ENCODE measurements at places on chromosomes 1 and 21.

- DNase-seq = no peak
Measured at GRCh38 chr1:234143681-234144080, 229.6 kb upstream of the COA6 start.

GRCh38 chr1:216846339-216846738 lies 123.1 kb upstream of the ESRRG start:
- DNase-seq = no peak

DNA sequence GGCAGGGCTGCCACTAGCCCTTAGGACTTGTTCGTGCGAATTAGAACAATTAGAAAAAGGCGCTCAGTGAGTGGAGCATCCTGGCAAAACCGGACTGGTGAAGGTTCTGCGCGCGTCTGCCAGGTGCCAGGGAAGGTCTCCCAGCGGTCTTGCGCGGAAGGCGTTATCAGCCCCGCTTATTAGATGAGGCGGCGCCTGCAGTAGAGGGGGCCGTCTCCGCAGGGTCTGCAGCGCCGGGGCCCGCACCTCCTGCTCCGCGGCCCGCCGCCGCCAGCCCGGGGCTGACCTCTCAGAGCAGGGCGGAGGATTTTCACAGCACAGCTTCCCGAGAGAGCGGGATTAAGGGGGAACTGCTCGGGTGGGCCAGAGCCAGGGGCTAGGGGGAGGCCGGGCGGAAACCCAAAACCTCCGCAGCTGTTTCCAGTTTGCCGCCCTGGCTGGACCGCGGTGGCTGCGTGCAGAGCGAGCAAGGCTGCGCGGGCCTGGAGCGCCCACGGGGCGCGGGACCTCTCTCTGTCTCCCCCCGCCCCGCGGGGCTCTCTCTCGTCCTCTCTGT lies 155.2 kb downstream of the FOXD2 start:
- peak; percentile 75 for DNase-seq

DNA sequence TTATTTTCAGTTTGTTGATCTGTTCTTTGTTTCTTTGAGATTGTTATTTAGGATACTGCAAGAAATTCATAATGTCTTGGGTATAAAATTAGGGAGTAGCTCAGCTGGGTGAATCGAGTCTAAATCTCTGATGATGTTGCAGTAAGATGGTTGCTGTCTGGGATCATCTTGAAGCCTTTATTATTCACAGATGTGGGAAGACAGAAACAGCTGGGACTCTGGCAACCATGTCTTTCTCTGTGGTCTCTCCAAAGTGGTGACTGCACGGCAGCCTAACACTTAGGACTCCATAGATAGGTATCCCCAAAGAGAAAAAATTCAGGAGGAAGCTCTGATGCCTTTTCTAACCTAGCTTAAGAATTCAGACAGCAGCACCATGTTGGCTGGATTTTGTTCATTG lies 52.7 kb downstream of the RAP1A start:
- no peak for DNase-seq

GRCh38 chr1:182259229-182259872 lies 132.2 kb downstream of the GLUL start:
- DNase-seq = no peak

- no peak for DNase-seq
Measured at GRCh38 chr21:45132841-45133573, 58.6 kb downstream of the ADARB1 start.

- no peak for DNase-seq
Measured at GRCh38 chr1:43107664-43108063, 64.4 kb downstream of the EBNA1BP2 start.

- DNase-seq = no peak
Measured at GRCh38 chr21:28332796-28333195, 659.9 kb downstream of the LTN1 start.

GRCh38 chr1:3024588-3024987 lies 3.3 kb downstream of the ACTRT2 start:
- DNase-seq = no peak

GRCh38 chr1:32394890-32395432 lies 720 bp upstream of the BSDC1 start:
- no peak for DNase-seq

- no peak for DNase-seq
Measured at GRCh38 chr21:28317177-28317950, 675.3 kb downstream of the LTN1 start.

GRCh38 chr1:148289647-148290046 lies 137.6 kb upstream of the NBPF11 start:
- DNase-seq = no peak

GRCh38 chr1:18491168-18491567 lies 10.4 kb downstream of the KLHDC7A start:
- no peak for DNase-seq

DNA sequence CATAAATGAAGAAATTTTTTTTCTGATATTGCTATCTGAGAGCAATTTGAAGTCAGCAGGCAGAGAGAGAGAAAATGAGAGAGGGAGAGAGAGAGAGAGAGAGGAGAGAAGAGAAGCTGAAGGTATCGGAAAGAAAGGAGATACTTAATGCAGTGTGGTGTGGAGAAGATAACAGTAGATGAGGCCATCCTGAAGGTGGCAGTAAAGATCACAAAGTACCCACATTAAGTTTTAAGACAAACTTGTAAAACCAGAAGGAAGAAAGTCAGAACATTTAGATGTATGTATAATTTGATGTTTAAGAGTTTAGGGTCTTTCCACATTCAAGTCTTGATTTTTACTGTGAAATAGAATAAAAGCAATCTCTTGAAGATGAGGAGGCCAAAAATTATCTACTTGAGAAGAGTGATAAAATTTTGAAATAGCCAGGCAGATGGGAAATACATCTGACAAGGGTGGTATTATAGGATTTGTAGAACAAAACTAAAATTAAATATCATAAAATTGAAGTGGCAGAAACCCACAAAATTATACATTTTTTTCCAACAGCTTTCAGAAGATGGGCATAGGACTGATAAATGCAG lies 1753.4 kb downstream of the MRPL39 start:
- no peak for DNase-seq

DNA sequence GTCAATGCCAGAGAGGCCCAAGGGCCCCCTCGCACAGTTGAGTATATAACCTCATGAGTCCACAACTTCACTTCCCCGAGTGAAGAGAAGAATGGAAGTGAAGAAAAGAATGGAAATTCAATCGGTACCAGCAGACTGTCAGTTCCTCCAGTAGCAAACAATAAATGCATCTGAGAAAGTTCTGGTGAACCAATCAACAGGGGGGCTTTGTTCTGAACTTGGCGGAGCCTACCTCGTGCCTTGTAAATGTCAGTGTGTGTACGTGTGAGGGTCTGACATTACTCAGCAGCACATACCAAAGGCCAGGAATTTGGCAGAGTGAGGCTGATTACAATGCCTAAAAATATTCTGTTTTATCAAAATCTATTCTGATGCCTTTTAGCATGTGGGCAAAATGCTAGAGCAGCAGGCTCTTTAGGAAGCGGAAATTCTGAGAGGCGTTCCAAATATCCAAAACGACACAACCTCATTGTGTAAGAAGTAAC lies 238.5 kb downstream of the LTN1 start:
- no peak for DNase-seq

DNA sequence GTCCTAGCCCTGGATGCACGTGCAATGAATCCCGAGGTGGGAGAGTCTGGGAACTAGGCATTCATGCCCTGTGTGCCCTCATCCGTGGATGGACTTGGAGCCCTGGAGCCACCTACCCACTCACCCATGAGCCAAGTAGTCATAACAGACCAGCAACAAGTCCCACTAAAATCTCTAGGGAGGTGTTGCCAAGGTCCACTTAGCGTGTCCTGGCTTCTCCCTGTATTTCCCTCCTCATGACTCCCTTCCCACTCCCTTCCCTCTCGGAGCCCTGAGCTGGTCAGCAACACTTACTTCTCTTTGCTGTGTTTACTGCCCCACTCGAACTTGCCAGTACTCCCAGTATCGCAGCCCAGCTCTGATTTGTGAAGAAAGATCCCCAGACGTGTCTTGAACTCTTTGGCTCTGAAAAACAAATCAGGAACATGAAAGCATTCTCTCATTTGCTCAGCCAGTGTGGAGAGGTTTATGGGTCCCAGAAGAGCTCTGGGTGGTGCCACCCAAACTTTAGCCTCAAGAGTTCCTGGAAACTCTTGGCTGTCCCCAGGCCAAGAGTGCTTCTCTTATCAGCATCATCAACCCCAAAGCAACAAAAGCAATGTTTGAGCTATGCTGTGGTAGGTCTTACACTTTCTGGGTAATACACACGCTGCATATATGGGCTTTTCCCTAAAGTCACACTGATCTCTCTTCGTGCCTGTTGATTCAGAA lies 1.1 kb downstream of the RGS16 start:
- DNase-seq = no peak

- DNase-seq = no peak
Measured at GRCh38 chr1:15277447-15277838, 30.4 kb downstream of the FHAD1 start.

DNA sequence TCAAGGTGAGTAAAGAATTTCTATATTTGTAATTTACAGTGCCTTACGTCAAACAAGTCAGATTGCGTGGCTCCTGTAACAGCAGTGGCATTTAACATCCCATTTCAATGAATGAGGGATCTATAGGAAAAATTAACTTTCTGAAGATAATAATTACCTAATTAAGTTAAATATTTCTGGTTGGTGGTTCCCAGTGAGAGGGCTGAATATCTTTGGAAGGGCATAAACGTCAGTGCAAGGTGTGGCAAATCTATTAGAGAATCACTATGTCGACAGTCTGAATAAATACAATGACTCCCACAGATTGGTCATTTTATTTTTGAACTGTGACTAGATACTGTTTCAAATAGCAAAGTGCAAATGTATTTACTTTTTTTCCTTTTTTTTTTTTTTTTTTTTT lies 80.0 kb downstream of the S1PR1 start:
- DNase-seq = no peak
